Panc1 (cell line): ENCODE measurements at places on chromosomes 3 and 15.

GRCh38 chr3:23333633-23334032 lies 130.5 kb downstream of the UBE2E2 start:
- no peak for DNase-seq

DNA sequence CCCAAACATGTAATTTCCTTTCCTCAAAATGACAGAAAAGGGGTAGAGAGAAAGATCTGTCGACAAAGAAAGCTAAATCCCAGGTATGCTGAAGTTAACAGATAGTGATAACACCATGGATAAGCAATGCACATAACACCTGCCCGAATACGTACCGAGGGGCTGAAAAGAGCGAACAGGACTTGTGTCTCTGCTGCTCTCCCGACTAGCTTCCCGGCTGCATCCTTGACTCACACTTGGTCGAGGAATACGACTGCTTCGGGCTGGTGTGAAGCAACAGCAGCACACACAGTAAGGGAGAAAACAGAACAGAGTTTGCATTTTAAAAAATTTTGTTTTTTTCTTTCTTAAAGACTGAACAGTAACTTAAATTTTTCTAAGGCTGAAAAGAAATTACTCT lies 136.4 kb downstream of the CLASP2 start:
- no peak for DNase-seq

DNA sequence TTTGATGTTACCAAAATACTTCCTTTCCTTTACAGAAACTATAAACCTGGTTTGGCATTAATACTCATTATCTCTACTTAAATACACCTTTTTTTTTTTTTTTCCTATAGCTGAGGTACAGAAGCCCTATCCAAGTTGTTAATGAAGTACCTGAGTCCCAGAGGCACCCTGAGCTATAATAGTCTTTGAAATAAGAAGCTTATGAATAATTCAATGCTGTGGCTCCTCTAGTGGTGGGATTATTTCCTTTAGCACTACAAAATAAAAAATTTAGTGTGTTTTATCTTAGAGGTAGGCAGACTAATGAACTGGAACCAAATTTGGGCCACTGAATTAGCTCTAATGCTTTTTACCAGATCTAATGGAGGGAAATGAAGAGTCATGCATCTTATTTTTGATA lies 611.9 kb downstream of the EDEM1 start:
- no peak for DNase-seq

DNA sequence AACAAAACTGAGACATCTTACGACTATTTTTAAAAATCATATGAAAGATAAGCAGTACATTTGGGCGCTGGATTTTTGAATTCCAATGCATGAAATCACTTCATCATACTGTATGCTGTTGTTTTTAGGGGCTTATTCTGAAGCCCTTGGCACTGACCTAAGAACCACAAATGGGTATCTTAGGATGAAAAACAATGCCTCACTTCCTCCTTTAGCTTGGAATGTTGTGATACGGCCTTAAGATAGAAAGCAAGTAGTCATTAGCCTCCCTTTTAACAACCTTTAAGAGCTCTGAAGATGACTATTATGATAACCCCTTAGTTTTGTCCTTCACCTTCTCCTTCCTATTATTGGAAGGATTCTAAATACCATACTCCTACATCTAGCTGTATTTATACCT lies 289.8 kb downstream of the ARPP21 start:
- DNase-seq: no peak

DNA sequence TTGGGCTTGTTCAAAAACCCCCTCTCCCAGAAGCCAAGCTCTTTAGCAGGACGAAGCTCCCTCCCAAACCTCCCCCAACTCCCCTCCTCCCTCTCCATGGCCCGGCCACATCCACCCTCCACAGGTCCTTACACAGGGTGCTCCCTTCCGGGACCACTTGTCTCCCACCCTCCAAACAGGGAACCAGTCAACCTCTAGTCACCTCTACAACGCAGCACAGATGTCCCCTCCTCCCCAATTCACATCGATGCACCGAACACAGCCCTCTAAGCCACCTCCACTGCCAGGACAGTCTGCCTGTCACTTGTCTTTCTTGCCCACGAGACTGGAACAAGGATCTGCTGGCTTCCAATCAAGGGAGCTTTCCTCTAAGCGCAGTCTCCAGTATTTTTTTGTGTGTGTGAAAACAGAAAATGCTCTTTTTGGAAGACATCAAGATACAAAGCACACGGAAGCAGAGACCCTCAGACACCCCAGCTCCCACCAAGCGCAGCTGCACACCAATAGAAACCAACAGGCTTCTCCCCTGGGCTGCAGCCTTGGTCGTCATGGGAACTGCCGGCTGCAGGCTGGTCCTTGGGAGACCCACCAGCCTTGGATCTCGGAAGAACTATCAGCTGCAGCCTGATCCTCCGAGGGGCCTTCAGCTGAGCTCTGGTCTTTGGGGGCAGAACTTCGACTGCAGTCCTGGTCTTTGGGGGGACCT lies 26.5 kb downstream of the IQSEC1 start:
- DNase-seq: no peak

- no peak for DNase-seq
These were observed 209.6 kb downstream of the TJP1 start for GRCh38 chr15:29612701-29613100.

- DNase-seq: no peak
These were observed 317.3 kb upstream of the ARPP21 start for GRCh38 chr3:35322070-35322469.
